NCI-H1436 treated with DMSO at 0.1 percent for 48 hours (cell line): ENCODE measurements at places on chromosomes 4 and X.

DNA sequence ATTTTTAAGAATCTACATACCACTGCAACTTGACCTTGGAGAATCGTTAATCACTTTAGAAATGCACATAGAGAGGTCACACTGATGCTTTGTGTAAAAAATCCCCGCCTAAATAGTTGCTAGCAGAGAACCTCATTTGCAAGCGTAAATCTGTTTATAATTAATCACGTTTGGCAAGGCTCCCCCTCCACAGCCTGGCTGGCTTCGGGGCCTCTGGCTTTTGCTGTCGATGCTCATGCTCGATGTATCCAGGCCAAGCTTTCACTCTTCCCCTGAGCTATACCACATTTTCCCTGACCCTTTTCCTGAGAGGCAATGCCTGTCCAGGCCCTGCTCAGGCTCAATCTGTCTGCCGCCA, 23.4 kb downstream of the CYTL1 start:
- DNase-seq: no peak

DNA sequence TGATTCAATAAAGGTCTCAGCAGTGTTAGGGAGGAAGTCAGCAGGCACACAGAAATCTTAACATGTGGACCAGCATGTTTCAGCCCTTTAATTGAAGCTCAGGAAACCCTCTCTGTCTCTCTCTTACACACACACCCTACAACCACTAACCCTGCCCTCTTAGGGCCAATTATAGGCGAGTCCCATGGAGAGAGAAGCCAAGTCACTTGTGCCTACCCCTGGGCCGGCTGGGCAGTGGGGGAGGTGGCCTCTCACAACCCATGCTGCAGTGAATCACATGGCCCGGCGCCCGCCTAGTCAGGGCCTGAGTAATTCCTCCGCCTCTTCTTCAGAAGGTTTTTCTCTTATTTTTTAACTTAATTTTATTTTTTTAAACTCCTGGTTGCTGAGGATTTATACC, 3.7 kb downstream of the FGD1 start:
- DNase-seq: no peak

- DNase-seq: no peak
Observed at GRCh38 chrX:10984213-10984612, 126.9 kb upstream of the HCCS start.

DNA sequence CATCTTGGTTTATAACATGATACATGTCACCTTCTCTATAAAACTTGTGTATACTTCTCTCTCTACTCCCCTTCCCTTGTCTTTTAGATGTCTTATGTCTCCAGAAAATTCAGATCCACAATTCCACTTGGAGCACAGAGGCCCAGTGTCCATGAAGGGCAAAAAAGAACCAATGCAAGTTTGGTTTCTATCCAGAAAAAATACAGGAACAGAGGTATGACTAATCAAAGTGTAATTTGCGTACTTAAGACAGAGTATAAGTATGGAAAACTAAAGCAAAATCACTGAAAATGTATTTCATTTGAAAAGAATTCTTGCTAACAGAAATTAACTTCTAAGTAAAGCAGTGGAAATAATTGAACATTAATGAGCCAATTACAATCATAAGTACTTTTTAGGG, 46.2 kb downstream of the GUCY1B1 start:
- DNase-seq: no peak

- no peak for DNase-seq
Observed at GRCh38 chr4:89316931-89317366, 9.3 kb upstream of the GPRIN3 start.
